ENCODE measurements at places on chromosomes 5 and 9.
A peak's percentile ranks its signal among the peaks of the same experiment; 100 is the strongest.

DNA sequence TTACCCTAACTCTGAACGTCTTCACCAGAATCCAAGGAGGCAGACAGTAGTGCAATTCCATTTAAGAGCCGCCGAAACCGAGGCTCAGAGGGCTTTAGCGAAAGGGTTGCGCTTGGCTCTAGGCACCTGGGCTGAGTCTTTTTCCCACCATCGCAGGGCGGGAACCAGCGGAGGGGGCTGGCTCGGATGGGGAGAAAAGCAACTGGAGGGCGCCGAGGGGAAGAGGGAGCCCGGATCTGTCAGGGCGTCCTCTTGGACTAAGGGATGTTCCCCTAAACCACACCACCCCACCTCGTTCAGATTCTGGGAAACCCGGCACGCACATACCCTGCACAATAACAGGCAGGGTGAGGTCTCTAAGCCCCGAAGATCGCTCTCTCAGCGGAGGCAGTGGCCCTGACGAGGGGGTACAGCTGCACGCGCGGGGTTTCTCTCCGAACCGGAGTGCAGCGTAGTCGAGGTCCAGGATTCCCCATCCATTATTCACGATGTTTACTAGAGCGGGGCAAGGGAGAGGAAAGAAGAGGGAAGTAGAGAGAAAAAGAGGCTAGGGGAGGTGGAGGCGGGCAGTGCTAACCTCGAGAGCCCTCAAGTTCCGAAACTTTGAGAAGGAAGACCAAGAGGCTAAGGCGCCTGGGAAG, 1.3 kb upstream of the POU4F3 start:
- no peak for DNase-seq

GRCh38 chr5:181186986-181187499, 18.0 kb downstream of the TRIM7 start:
- no peak for DNase-seq

DNA sequence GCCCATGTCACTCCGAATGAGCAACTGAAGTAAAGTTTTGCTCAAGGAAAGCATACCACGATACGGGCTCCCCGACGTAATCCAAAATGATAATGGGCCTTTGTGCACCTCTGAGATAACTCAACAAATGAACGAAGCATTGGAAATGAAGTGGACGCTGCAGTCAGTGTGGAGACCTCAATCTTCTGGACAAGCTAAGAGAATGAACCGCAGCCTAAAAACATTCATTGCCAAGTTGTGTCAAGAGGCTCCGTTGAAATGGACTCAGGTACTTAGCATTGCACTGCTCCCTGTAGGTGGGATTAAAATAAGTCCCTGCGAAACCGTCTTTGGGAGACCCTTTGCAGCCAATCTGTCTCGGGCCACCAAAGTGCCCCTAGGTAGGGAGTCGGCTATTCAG, 3.9 kb upstream of the LCN9 start:
- no peak for DNase-seq

DNA sequence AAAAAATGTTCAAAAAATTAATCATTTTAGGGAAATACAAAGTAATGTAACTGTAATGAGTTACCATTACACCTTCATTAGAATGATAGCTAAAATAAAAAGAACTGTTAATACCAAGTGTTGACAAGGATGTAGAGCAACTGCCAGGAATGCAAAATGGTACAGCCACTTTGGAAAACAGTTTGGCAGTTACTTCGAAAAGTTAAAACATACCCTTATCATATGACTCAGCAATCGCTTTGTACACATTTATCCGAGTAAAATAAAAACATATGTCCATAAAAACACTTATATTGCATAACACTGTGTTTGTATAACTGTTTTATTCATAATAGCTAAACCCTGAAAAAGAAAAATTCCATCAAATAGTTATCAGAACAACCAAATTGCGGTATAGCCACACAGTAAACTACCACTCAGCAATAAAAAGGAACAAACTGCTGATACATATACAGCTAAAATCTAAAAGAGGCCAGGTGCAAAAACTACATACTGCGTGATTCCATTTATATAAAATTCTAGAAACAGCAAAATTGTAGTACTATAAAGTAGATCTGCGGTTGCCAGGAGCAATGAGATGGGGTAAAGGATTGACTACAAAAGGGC, 61.7 kb downstream of the RFX3 start:
- DNase-seq: no peak

GRCh38 chr5:79456890-79457583, 56.9 kb downstream of the HOMER1 start:
- peak; percentile 5 for DNase-seq

GRCh38 chr9:12775679-12776512, 1.1 kb downstream of the LURAP1L start:
- DNase-seq: peak; percentile 2

DNA sequence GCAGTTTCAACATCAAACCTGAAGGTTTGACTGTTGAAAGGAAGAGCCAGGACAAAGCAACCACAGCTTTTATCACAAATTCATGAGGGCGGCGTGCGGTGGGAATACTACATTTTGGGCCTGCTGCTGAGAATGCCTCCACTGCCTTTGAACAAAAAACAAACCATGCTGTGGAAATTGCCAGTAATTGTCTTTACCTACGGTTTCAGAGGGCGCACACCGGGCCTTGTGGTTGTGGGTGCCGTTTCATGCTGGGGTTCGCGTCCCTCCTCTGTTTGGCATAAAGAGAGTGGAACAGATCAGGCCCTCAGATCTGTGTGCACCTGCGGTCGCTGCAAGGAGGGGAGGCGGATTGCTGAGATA, 27.6 kb upstream of the TCF7 start:
- peak; percentile 89 for DNase-seq

DNA sequence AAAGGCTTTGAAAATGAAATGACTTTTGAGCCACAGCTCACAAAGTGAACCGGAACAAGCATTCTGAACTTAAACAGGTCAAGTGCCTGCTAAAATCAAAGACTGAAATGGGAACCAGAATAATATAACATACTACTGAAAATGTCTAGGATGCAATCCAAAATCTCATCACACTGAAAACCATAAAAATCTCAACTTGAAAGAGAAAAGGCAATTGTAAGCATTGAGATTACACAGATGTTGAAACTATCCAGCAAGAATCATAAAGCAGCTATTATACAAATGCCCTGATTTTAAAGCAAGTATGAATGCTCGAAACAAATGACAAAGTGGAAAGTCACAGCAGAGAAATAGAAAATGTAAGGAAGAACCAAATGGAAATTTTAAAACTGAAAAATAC, 211.5 kb upstream of the GAS1 start:
- no peak for DNase-seq

DNA sequence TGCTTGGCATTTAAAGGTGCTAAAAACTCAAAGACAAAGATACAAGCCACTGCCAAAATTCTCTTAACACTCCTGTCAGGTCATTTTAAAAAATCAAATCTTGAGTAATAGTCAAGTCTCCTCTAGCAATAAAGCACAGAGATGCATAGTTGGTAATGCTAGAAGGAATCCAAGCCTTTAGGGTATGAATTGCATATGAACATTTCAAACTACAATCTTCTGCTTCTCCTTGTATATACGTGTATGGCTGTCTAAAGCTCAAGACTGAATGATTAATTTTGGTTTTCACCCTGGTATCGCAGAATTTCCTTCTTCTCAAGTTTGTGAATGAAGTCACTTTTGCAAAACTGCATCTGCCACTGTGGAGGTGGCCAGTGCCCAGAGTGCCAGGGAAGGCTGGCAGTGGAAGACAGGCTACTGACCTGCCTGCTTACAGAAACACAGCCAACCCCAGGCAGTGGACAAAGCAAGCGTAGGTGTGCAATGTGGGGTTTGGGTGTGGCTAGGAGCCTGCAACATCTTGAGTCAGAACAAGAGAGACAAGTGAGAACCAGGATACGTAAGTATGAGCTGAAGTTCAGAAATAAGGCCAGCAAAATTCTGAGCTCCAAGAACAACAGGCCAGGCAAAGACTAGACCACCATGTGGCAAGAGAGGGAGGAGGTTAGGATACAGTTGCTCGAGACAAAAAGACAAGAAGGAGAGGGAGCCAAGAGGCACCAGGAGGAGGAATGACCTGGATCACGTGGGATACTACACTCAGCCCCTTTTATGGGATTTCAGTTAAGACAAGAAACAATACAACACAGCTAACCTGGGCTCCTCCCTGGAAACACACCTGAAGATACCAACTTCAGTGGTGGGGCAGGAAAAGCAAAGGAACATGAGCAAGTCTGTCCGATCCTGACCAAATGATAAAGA, 22.6 kb downstream of the MYO10 start:
- no peak for DNase-seq

DNA sequence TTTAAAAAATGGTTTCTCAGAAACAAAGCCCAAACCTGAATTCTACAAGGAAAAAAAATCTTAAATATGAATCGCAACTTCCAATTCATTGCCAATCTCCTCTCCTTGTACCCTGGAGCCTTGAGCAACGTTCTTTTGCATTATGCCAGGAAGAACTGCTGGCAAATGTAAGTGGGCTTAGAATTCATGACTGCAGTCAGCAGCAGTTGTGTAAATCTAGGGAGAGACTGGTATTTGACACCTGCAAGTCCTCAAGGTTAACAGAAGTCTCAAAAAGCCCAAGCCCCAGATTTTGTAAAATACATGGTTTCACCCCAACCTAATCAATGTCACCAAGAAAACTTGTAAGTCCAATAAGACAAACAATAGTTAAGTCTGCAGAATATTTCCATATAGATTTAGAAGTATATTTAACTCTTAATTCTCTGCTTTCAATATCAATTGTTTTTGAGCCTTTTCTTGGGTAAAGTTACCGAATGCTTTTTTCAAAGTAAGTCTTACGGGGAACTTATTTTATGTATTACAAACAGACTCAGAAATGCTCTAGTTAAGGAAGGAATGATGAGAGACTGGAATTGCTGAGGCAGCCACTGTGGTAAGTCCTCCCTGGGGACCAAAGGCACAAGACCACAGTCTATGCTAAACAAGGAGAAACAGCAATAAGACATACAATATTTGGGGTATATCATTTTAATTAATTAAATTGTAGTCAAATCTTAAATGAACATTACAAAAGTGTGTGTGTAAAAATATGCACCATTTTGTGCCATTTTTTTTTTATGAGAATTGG, 31.3 kb downstream of the ELL2 start:
- DNase-seq: no peak

- no peak for DNase-seq
These were observed 1.5 kb downstream of the DCAF10 start for GRCh38 chr9:37801959-37802711.

- DNase-seq: no peak
These were observed 46.1 kb downstream of the PCDH1 start for GRCh38 chr5:141832131-141832530.

DNA sequence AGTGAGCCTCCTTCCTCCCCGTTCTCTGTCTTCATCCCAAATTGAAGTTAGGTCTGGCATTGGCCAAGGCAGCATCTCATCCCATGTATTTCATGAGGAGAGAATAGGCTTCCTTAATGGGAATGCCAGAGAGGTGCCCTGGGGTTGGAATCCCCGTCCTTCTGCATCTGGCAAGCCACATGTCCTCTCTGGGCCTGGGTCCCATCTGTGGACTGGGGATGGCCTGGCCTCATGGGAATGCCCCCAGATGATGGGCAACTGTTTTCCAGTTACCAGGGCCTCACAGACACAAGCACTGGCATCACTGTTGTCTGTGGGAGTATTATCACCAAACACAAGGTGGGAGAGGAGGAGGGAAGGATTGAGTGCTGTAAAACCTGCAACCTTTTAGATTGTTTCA, 153.9 kb downstream of the FSTL4 start:
- no peak for DNase-seq

GRCh38 chr5:8840237-8840636, 705.6 kb downstream of the SEMA5A start:
- no peak for DNase-seq

GRCh38 chr9:83299094-83299493, 236.2 kb upstream of the RASEF start:
- DNase-seq: no peak

GRCh38 chr5:93580927-93581445, at the start of gene NR2F1-AS1:
NR2F1-AS1 (minus strand) TSS chr5:93581219.
- DNase-seq: no peak

GRCh38 chr5:157857816-157858526, 974 bp downstream of the CLINT1 start:
- peak; percentile 15 for DNase-seq

DNA sequence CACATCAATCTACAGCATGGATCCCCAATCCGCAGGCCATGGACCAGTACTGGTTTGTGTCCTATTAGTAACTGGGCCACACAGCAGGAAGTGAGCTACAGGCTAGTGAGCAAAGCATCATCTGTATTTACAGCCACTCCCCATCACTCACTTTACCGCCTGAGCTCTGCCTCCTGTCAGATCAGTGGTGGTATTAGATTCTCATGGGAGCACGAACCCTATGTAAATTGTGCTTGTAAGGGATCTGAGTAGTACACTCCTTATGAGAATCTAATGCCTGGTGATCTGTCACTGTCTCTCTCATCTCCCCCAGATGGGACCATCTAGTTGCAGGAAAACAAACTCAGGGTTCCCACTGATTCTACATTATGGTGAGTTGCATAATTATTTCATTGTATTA, 212.7 kb upstream of the FAM174A start:
- no peak for DNase-seq

- DNase-seq: no peak
These were observed 13.1 kb downstream of the TRIO start for GRCh38 chr5:14156290-14156649.

- no peak for DNase-seq
These were observed 290.6 kb downstream of the FBXL7 start for GRCh38 chr5:15790446-15791018.

GRCh38 chr9:130701059-130702022, 7.8 kb downstream of the EXOSC2 start:
- DNase-seq: peak; percentile 83

GRCh38 chr5:102617191-102618187, 118.7 kb upstream of the SLCO6A1 start:
- DNase-seq: no peak

- no peak for DNase-seq
These were observed 273.9 kb upstream of the IRX2 start for GRCh38 chr5:3025392-3025791.

DNA sequence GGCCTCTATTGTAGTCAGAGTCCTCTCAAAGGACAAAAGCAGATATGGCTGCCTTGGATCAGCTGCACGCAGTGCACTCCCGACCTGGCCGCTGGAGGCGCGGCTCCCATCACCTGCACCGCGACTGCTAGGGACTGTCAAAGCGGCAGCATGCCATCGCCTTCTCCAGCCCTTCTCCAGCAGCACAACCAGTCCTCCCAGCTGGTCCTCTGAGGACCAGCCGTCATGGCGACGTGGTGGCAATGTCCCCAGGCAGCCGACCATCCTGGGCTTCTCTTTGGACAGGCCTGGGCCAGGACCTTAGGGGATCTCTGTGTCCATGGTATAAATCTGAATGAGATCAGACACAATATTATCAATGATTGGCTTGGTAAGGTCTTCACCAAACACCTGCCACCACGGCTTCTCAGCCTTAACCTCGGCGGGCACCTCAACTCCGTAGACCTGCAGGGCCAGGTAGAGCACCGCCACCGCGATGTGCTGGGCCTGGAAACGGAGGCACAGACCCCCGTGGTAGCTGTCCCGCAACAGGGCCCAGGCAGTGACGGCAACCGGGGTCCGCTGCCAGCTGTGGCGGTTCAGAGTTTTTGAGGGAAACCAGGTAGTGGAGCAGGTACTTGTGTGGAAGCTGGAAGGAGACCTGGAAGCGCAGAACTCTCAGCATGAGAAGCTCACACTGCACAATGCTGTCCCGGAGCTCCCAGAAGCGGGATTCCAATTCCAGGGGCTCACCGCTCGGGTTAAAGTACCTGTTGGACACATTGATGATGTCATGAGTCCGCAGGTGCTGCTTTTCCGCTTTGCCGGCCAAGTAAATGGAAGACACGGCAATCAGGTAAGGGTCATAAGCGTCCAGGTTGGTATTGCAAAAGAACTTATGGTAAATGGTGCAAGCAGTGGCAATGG, 8.5 kb downstream of the DUSP1 start:
- DNase-seq: no peak

GRCh38 chr9:70049236-70049635, 5.6 kb downstream of the MAMDC2 start:
- no peak for DNase-seq
